Upper lobe of left lung (tissue), 6 donors: ENCODE measurements at places on chromosomes 1 and 21. TPM values are rescaled to one million over a fixed set of nuclear protein-coding genes. Genes with fewer than 3 reads are reported as not detected.

DNA sequence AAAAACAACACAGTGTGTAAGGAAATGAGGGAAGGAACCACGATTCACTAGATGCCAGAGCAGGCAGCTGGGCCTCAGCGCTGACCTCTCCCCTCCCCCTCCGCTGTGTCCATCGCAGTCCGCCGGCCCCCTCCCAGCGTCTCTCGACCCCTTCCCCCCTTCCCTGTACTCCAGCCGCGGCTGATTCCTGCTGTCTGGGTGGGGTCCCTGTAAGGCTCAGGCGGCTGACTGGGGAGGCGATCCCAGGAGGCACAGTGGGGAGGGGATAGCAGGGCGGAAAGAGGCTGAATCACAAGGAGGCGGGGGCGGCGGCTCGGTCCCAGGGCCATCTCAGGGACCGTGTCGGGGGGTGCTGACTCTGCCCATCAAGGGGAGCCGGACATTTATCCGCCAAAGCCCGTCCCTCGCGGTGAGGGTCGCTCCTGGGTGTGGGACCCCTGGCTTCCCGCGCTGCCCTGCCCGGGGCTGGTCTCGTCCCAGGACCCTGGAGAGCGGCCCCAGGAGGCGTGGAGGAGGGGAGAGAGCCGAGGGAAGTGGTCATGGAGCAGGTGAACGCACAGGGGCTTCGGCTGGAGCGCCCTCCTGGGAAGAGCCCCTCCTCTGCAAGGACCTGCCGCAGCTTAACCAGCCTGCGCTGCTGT lies 241.9 kb downstream of the PTPRU start:
- DNase-seq, result no peak
- H3K4me3 ChIP-seq, result no peak overlapping the region
- H3K27me3 ChIP-seq, result no peaks in the 10 kb centered on the region
- no peak overlapping the region for H3K27ac ChIP-seq
- no peaks in the 10 kb centered on the region for H3K36me3 ChIP-seq

- no peaks in the 10 kb centered on the region for H3K27me3 ChIP-seq
- DNase-seq, result no peak
- H3K4me3 ChIP-seq, result no peak overlapping the region
- H3K36me3 ChIP-seq, result no peaks in the 10 kb centered on the region
- H3K27ac ChIP-seq, result peak overlapping the region; percentile 48
These were observed 80.9 kb upstream of the LBR start for GRCh38 chr1:225508538-225509375.

GRCh38 chr1:66533804-66534740 lies at the start of gene SGIP1:
SGIP1 (plus strand) TSS chr1:66534153; CDS start chr1:66534359, 206 bp downstream.
- H3K27me3 ChIP-seq, result no peaks in the 10 kb centered on the region
- peak within 1 kb of the TSS; percentile 75 for H3K27ac ChIP-seq
- H3K36me3 ChIP-seq, result no peaks in the 10 kb centered on the region
- peak within 1 kb of the TSS; percentile 48 for H3K4me3 ChIP-seq
- DNase-seq, result peak; percentile 49

GRCh38 chr1:7690496-7691182 lies 80.5 kb upstream of the VAMP3 start:
- H3K4me3 ChIP-seq, result no peak overlapping the region
- DNase-seq, result no peak
- H3K36me3 ChIP-seq, result no peaks in the 10 kb centered on the region

- no peak for DNase-seq
- H3K27me3 ChIP-seq, result no peaks in the 10 kb centered on the region
- no peak overlapping the region for H3K27ac ChIP-seq
- no peaks in the 10 kb centered on the region for H3K36me3 ChIP-seq
These were observed 60.0 kb downstream of the TAS1R2 start for GRCh38 chr1:18799454-18799853.

DNA sequence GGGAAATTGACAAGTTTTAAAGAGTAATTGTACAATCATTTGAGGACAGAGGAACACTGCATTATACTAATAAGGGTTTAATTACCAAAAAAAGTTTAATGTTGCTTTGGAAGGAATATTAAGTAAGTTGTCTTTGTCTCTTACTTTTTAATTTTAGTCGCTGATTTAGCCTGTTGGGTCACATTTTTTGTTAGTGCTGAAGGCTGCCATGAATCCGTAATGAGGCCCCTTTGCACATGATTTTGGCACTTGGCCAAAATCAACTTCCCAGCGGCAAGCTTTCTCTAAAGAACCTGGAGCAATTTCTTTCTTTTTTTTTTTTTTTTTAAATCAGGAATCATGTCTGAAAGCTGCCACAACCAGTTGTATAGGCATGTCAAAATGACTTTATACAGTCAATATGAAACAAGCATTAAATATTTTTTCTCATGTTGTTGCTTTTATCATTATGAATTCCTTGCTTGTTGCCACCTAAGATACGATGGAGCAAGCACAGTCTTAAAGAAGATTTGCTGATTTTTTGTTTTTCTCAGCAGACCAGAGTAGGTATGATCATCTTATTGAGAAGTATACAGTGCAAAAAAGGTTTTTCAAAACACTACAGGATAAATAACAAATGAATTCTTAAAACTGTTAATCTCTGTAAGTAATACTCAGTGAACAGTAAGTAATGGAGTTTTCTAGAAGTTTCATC lies 690.4 kb downstream of the USP25 start:
- peak overlapping the region; percentile 77 for H3K27ac ChIP-seq
- no peaks in the 10 kb centered on the region for H3K27me3 ChIP-seq
- H3K36me3 ChIP-seq, result no peaks in the 10 kb centered on the region
- peak overlapping the region; percentile 43 for H3K4me3 ChIP-seq
- no peaks in the 10 kb centered on the region for H3K4me1 ChIP-seq
- no peak for DNase-seq

GRCh38 chr1:5980314-5981008 lies 11.8 kb downstream of the NPHP4 start:
- no peak overlapping the region for H3K4me3 ChIP-seq
- H3K27ac ChIP-seq, result no peak overlapping the region
- DNase-seq, result no peak
- H3K4me1 ChIP-seq, result no peaks in the 10 kb centered on the region

DNA sequence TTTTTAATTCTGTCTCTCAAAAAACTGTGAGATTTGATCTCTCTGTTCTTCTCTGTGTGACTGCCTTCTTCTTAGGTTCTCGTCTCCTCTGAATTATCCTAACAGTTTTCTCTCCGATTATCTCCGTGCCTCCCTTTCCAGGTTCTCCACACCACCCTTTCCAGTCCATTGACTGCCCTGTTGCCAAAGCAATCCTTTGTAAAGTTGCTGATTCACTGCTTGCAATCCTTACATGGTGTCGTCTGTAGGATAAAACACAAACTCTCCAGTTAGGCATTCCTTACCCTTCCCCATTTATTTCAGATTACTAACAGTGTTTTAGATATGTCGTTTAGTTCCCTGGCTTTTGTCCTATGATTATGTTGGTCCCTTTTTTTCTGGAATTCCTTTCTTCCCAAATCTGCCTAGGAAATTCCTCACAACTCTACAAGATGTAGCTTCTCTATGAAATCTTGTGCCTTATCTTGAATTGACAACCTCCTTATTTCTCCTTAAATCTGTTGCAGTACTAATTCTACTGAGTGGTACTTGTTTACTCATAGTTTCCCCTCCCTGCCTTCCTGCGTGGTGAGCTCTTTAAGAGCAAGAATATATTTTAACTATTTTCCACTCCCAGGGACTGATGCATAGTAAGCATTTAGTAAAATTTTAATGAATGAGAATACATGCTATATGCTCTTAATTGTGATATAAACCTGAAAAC lies 22.3 kb downstream of the RCOR3 start:
- no peaks in the 10 kb centered on the region for H3K4me1 ChIP-seq
- peaks cover 10% of the 10 kb centered on the region for H3K36me3 ChIP-seq
- H3K4me3 ChIP-seq, result no peak overlapping the region
- H3K27me3 ChIP-seq, result no peaks in the 10 kb centered on the region

- H3K36me3 ChIP-seq, result no peaks in the 10 kb centered on the region
- H3K4me1 ChIP-seq, result peaks cover 10% of the 10 kb centered on the region
- H3K4me3 ChIP-seq, result no peak overlapping the region
- no peak overlapping the region for H3K27ac ChIP-seq
These were observed 265.0 kb upstream of the USP24 start for GRCh38 chr1:55480029-55480795.

GRCh38 chr1:208264469-208265121 lies 20.4 kb upstream of the PLXNA2 start:
- no peak for DNase-seq
- no peaks in the 10 kb centered on the region for H3K27me3 ChIP-seq
- no peak overlapping the region for H3K4me3 ChIP-seq
- no peaks in the 10 kb centered on the region for H3K4me1 ChIP-seq
- no peaks in the 10 kb centered on the region for H3K36me3 ChIP-seq

The LRRC52 gene
- total RNA-seq, result 0.44 TPM

The OLFML3 gene
- total RNA-seq, result 59.9 TPM

The MRPL37 gene
- total RNA-seq, result 52.2 TPM

The CD1E gene
- not detected for total RNA-seq

The TPTE gene
- total RNA-seq, result not detected

The S100A12 gene
- 23.1 TPM for total RNA-seq
